HFFc6 (cell line): ENCODE measurements at places on chromosomes 1 and 21. TPM values are rescaled to one million over a fixed set of nuclear protein-coding genes. Genes with fewer than 3 reads are reported as not detected.
A peak's percentile ranks its signal among the peaks of the same experiment; 100 is the strongest.

DNA sequence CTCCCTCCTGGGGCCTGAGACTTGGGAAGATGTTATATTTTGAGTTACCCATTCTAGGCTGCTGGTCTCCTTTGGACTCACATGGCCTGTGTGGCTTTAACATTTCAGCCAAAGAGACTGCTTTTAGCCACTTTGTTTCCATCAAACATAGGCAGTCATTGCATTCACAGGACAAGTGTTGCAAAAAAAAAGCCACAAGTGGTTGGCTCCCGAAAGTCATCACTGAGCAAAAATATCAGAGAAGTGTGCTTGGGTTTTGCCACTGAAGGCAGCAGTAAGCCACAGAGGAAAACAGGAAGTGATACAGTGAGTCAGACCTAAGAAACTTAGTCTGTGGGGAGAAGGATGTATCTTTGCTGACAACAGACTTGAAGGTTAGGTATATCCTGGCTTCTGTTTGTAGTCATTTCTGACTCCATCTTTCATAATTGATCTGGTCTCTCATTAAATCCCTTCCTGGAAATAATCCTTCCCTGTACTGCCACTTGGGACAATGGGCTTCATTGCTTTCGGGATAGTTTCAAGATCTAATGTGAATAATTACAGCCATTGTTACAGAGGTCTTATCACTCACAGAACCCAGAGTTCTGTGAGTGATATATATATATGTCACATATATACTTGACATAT, 80.9 kb downstream of the COLGALT2 start:
- DNase-seq, result peak; percentile 81

Gene ITLN2
- not detected in 3 replicates for total RNA-seq

GRCh38 chr21:31514598-31514997, 144.9 kb upstream of the SOD1 start:
- DNase-seq, result no peak

DNA sequence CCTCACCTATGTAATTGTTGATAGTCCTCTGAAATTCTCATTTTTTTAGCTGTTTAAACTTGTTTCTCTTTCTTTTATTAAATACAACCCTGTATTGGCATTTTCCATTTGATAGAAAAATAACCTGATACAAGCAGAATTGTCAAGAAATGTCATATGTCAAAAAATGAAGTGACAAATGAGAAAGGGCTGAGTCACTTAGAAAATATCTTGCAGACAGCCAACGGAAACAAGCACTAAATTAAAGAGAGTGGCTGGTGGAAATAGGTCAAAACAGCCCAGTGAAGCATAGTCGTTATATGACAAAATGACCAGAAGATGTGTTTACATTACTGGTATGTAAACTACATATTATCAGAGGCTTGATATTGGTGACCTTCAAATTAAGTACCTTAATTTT, 484.4 kb downstream of the PLA2G4A start:
- no peak for DNase-seq

DNA sequence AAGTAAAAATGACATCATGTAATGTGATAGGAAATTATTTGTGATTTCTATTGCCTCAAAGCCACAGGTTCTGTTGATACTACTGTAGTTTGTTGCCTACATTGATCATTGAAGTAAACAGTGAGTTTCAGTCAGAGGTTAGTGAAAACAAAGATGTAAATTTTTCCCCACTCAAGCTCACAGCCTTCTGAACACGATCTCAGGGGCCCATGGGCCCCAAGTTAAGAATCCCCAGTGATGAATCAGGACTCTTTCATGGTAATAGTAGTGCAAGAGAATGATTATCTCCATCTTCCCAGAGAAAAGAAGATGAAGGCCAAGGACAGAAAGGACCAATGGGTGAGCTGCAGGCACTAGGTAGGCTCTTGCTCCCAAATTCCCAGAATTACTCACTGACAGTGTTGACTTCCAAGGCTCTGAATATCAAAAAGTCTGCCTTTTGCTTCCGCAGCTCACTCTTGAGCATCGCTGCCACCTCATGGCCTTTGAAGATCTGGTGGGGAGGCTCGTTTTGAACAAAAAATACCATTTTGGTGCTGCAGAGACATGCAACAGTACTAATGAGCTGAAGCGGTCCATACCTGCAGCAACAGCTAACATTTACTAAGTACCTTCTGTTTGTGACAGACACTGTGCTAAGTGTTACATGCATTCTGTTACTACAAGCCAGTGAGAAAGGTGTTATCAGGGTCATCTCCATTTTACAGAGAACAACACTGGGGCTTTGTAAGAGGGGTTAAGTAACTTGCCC, 113.3 kb downstream of the KIAA0319L start:
- DNase-seq, result no peak

DNA sequence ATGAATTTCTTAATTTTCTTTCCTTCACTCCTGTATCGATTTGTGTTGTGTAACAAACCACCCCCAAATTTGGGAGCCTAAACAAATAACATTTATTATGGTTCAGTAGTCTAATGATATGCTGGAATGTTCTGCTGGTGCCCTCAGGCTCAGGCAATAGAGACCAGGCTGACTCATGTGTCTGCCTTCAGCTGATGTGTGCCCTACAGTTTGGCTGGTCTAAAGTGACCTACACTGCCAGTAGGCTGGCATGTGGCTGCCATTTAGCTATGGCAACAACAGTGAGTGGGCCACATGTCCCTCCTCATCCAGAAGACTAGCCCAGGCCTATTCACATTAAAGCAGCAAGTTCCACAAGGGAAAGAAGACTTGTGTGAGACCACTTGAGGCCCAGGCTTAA, 115.8 kb downstream of the PTPRC start:
- DNase-seq, result no peak

Gene IL6R
- 1.9 to 2.4 TPM (median 2.0 TPM) in 3 replicates for total RNA-seq

Gene SLC9A1
- total RNA-seq, result 43.1 to 59.0 TPM (median 53.9 TPM) in 3 replicates

DNA sequence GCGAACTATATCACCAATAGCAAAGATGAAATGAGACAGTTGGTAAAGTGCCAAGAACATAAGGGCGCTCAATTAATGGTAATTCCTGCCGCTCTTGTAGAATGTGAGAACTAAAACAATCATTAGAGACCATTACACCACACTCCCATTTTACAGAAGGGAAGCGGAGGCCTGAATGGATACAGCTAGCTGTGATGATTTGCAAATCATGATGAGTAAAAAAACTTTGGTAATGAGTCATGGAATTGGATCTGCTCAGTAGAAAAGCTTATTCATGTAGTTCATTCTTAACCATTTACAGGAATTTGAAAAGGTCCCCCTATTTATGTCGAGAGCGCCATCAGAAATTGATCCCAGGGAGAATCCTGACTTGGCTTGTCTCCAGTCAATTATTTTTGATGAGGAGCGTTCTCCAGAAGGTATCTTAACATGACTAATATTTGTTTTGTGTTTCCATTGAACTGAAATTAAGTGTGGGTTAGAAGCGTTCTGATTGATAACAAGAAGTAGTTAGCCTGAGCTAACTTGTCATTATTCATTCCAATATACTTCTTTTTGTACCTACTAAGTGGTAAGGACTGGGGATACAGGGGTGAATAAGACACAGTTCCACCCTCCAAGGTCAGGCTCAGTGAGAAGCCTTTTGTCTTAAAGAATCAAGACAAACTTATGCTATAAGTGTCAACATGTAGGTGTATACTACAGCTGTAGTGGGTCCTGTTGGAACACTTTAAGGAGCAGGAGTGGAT, 812 bp downstream of the TTC4 start:
- peak; percentile 67 for DNase-seq

DNA sequence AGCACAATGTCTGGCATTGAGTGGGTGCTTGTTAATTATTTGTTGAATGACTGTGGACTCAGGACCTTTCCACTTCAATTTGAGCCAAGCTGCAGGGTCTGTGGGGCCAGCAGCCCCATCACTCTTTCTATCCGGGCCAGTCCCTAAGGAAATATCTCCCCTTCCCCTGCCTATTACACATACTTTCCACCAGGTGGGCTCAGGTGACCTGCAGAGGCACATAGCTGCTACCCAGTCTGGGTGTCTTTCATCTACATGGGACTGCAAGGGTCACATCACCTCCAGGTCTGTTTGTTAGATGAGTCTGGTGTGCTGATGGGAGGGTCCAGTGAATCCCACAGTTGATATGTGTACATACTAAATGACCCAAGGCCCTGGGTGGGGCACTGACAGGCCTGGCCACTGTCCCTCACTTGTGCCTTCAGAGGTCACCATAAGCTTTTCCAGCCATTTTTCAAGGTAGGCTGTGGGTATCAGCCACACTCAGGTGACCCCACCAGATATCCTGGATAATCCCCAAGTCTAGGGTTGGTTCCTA, 59.5 kb upstream of the KDM4A start:
- no peak for DNase-seq

- DNase-seq, result no peak
Observed at GRCh38 chr1:71080230-71080738, 551 bp downstream of the ZRANB2 start.

Gene MROH7
- not detected in 3 replicates for total RNA-seq

DNA sequence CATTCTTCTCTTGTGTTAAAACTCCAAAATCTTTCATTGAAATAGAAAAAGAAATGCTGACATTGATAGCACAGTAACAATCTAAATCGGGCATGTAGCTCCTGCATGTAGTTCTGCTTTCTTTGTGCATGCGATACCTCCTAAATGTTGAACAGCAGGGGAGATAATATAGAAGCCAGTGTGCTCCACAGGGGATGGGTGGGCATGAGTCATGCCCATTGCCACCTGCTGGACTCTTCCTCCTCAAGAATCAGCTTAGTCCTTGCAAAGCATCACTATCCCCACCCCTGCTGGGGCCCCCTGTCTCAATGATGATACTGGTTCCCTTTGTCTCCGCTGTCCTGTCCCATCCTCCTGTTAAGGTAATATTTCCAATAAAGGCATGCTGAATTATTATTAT, 203.0 kb downstream of the RWDD3 start:
- no peak for DNase-seq

GRCh38 chr1:47524272-47524671, 86.4 kb downstream of the FOXD2 start:
- DNase-seq, result no peak

DNA sequence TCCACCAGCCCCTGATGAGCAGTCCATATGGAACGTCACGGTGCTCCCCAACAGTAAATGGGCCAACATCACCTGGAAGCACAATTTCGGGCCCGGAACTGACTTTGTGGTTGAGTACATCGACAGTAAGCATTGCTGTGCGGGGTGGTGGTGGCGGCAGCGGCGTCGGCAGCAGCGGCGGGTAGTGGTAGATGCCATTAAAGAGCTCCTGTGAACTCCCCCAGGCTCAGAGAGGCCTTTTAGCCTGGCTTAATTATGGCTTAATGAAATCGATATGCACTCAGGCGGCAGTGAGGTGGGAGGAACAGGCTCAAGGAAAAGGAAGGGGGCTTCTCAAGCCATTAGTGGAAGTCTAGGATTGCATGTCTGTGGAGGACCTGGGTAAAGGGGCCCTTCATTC, 41.9 kb upstream of the CNTN2 start:
- no peak for DNase-seq

- DNase-seq, result no peak
Observed at GRCh38 chr21:39282911-39283310, 30.5 kb downstream of the BRWD1 start.

Gene MCOLN2
- total RNA-seq, result 1.1 to 3.7 TPM (median 1.9 TPM) in 3 replicates

Gene VANGL2
- total RNA-seq, result not detected in 3 replicates

- no peak for DNase-seq
Observed at GRCh38 chr1:225769687-225770086, 7.9 kb upstream of the SRP9 start.
